IPS DF 6.9 (cell line): ENCODE measurements at places on chromosomes 4 and X.

GRCh38 chrX:133849676-133850075 is 135.7 kb downstream of the GPC3 start:
- no peak for DNase-seq
- no peaks in the 10 kb centered on the region for H3K4me1 ChIP-seq
- H3K36me3 ChIP-seq = no peaks in the 10 kb centered on the region
- H3K27ac ChIP-seq = no peak overlapping the region
- no peaks in the 10 kb centered on the region for H3K27me3 ChIP-seq
- no peak overlapping the region for H3K4me3 ChIP-seq

DNA sequence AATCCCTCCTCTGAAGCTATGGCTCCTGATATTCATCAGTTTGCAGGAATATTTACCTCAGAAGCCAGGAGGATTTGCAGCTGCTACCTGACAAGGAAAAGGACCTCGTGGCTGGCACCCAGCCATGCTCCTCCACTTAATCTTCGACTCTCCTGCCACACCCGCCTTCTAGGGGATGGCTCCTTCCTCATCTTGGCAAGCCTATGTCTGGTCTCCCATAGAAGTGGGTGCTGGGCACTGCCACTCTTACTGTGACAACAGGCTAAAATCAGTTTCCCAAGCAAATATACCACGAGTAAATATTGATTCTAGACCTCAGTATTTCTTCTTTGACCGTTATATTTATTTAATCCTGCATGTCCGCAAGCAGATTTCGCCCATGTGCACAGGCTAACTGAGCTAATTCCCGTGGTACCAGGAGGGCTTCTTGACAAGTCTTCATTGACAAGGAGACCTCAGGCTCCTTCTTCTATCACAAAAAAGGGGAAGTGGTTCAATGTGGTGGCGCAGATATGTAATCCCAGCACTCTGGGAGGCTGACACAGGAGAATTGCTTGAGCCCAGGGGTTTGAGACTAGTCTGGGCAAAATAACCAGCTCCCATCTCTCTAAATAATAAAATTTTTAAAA is 52.6 kb upstream of the DCTD start:
- no peak overlapping the region for H3K27ac ChIP-seq
- no peaks in the 10 kb centered on the region for H3K27me3 ChIP-seq
- H3K36me3 ChIP-seq = no peaks in the 10 kb centered on the region
- DNase-seq = no peak
- no peaks in the 10 kb centered on the region for H3K4me1 ChIP-seq

DNA sequence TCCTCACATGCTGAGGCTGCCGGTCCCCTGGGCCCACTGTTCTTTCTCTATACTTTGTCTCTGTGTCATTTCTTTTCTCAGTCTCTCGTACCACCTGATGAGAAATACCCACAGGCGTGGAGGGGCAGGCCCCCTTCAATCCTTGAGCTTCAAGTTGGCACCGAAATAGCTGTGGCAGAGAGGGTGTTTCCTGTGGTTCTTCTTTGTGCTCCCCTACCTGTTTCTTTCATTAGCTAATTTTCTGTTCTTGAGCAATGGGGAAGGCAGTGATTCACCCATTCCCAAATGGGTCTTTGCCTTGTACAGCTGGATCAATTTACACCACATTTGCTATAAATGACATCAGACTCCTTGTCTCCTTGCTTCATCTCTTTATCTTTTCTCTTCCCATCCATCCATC is 2.1 kb upstream of the CYSLTR1 start:
- no peaks in the 10 kb centered on the region for H3K4me1 ChIP-seq
- H3K27me3 ChIP-seq = no peaks in the 10 kb centered on the region
- no peaks in the 10 kb centered on the region for H3K36me3 ChIP-seq
- DNase-seq = no peak
- no peak overlapping the region for H3K27ac ChIP-seq

GRCh38 chrX:8861908-8862307 is 60.7 kb upstream of the FAM9A start:
- H3K4me3 ChIP-seq = no peak overlapping the region
- no peaks in the 10 kb centered on the region for H3K36me3 ChIP-seq
- H3K4me1 ChIP-seq = no peaks in the 10 kb centered on the region
- H3K27me3 ChIP-seq = no peaks in the 10 kb centered on the region
- no peak overlapping the region for H3K27ac ChIP-seq

DNA sequence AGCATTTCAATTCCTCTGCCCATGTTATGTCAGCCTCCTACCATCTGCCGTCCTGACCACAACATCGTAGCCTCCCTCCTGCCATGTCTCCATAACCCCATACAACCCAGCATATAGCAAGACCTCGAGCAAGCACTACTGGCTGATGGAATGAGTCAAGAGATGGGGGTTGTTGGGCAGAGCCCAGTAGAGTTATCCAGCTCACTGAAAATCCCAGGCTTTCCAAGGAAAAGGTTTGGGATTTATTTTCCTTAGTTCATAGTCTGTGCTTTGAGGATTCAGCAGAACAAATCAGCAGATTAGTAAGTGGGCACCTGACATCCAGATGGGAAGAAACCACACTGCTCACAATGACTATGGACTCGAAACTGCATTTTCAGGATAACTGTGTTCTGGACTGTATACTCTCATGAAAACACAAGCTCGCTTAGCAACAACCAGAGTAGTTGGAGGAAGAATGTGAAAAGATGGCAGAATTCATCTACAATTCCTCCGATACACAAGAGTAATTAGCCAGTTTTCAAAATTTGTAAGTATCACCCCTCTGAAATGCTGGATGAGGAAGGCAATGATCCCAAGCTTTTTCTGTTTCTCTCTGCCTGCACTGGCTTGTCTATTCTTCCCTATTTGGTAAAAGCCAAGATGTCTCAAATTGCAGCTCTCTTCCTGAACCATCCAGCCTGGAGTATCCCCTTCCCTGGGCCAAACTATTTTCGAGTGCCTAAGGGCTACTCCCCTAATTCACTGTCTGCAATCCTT is 186.2 kb upstream of the TBL1X start:
- DNase-seq = no peak
- no peaks in the 10 kb centered on the region for H3K27me3 ChIP-seq
- H3K4me3 ChIP-seq = no peak overlapping the region
- 0 out of 2 replicates have a peak, but pooled peaks cover 1% of the 10 kb centered on the region for H3K4me1 ChIP-seq
- H3K36me3 ChIP-seq = no peaks in the 10 kb centered on the region
- H3K27ac ChIP-seq = no peak overlapping the region

- H3K4me1 ChIP-seq = peaks cover 4% of the 10 kb centered on the region
- H3K4me3 ChIP-seq = no peak overlapping the region
- no peak overlapping the region for H3K27ac ChIP-seq
- H3K27me3 ChIP-seq = no peaks in the 10 kb centered on the region
- DNase-seq = no peak
Observed at GRCh38 chr4:185729391-185729804, 82.6 kb downstream of the SORBS2 start.

GRCh38 chr4:164572877-164573279 is 181.1 kb upstream of the SMIM31 start:
- H3K36me3 ChIP-seq = no peaks in the 10 kb centered on the region
